ENCODE measurements at places on chromosomes 5 and 9.

DNA sequence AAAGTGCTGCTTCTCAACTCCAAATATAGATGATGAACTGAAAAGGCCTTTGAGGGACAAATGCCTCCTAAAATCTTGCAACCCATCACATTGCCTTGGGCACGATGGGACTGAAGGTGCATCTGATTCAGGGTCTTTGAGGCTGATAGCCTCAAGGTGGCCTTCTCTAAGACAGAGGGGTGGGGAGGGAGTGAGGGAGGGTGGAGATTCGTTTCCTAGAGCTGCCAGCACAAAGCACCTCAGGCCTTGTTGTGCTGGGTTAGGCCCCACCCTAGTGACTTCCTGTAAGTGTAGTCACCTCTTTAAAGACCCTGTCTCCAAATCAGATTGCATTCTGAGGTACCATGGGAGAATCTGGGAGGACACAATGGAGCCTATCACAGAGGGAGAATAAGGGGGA lies 57.1 kb downstream of the BARX1 start:
- DNase-seq = no peak

- DNase-seq = no peak
Measured at GRCh38 chr5:167688341-167689130, 602.9 kb upstream of the WWC1 start.

DNA sequence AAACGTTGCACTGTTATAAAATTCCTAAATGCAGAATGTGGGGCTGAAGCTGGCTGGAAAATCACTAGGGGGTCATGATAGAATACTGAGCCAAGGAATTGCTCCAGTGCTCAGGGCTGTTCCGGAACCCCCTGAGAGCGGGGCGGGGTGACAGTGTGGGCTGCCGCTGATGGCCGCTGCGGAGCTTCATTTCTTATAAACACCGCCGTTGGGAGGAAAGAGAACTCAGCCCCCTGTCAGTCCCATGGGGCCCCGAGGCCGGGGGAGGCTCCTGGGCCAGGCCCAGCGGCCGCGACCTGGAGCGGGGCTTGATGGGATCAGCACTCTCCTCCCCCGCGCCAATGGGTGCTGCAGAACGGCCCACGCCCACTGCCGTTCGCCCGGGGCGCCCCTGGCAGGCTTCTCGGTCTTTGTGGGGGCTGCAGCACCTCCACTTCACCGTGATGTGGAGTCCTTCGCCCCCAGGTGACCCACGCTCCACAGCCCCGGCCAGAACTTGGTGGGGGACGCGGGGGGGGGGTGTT lies 5.2 kb upstream of the IRF1 start:
- DNase-seq = no peak

- DNase-seq = no peak
Measured at GRCh38 chr9:17082343-17083064, 52.3 kb upstream of the CNTLN start.

DNA sequence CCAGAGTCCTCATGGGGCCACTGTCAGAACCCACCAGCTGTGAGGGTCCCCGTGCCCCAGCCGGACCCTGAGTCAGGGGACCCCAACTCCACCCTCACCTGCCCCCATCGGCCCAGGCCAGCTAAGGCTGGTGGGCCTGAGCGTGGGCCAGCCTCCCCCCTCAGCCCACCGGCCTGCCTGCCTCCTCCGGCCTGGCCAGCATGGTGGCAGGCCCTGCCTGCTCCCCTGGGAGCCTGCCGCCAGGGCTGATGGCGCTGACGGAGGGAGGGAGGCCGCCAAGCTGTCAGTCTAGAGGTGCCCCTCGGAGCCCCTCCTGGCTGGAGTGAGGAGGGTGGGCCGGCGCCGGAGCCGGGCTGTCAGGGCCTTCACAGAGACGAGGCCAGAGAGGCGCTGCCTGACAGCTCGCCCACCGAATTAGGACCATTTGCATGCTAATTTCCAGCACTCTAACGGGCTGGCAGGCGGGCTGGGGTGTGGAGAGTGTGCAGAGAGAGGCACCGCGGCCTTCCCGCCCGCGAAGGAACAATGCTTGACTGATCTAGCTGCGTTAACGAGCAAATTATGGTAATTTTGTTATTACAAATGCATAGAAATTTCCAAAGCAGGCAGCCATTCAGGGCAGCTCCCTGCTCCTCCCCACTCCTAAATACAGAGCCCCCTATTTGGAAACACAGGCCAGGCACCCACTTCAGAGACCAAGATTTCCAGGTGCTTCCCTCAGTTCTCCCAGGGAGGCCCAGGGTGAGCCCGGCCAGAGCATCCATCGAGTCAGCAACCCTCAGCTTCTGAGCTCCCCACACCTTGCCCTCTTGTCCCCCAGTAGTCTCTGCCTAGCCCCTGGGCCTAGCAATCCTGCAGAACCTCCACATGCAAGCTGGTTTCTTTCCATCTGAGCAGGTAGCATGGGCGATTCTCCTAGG lies 169.3 kb downstream of the PAX5 start:
- DNase-seq = no peak

DNA sequence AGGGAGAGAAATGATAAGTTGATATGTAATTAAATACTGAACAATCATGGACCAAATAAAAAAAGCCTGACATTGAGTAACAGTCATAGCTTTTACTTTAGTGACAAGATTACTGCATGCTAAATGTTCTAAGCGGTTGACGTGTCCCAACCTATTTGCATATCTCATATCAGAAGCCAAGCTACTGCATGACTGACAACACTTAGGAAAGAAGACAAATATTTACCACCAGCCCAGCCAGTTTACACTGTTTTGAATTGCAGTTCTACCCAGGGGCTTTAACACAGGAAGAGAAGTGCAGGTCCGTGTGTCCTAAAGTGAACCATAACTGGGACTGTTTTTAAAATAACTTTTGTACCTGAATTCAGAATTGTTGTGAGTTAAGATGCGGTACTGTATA lies 219.9 kb downstream of the PRDM9 start:
- no peak for DNase-seq

- DNase-seq = no peak
Measured at GRCh38 chr5:124110942-124111341, 599.0 kb downstream of the CSNK1G3 start.

- DNase-seq = peak; percentile 32
Measured at GRCh38 chr5:95822043-95822541, 434 bp downstream of the GLRX start.

DNA sequence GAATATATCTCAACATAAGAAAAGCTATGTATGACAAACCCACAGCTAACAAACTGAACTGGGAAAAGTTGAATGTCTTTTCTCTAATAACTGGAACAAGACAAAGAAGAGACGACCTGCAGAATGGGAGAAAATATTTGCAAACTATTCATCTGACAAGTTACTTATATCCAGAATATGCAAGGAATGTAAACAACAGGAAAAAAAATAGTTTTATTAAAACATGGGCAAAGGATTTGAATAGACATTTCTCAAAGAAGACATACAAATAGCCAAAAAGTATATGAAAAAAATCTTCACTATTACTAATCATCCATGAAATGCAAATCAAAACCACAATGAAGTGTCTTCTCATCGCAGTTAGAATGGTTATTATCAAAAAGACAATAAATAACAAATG lies 181.7 kb upstream of the TLX3 start:
- no peak for DNase-seq

DNA sequence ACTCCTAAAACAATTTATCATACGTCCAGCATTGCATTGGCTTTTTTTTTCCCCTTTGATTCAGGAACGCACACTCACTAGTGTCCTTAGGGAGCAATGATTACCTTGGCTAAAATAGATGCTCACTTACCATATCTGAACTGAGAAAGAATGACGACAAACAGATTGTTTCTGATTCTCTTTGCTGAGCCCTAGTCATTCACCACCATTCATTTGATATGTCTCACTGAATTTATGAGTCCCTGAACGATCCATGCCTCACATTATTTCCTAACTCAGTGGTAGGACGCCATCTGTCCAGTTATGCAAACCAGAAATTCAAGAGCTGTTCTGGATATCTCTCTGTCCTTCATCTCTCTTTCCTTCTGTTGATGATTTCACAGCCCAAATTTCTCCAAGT lies 39.3 kb upstream of the DAB2 start:
- no peak for DNase-seq

- no peak for DNase-seq
Measured at GRCh38 chr9:3971391-3972082, 328.3 kb downstream of the GLIS3 start.

DNA sequence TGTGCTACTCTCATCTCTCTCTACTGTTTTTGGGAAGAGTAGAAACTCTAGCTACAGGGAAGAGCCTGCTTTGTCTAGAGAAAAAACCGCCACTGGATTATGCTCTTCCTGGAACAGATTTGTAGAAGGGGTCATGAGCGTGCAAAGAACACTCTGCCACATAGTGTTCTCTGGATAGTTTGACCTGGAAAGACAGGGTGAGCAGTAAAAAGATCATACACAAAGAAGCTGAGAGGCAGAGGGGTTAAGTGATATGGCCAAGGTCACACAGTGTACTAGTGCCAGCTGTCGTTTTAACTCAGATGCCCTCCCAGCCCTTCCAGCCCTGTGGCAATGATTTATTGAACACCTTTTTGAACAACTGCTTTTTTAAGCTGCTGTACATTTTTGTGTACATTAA lies 182.2 kb downstream of the NNT start:
- no peak for DNase-seq

GRCh38 chr9:131270171-131271015 lies 5.9 kb downstream of the FAM78A start:
- DNase-seq = no peak
